ENCODE measurements at places on chromosomes 1 and 21. TPM values are rescaled to one million over a fixed set of nuclear protein-coding genes. Genes with fewer than 3 reads are reported as not detected.

The AQP10 gene
- not detected for total RNA-seq

The PGBD5 gene
- total RNA-seq, result 0.68 TPM

The CELA2A gene
- total RNA-seq, result 0.13 TPM

The LENEP gene
- total RNA-seq, result not detected

The OR6N1 gene
- total RNA-seq, result not detected

The NLRP3 gene
- not detected for total RNA-seq

The KIF2C gene
- total RNA-seq, result 41.8 TPM

The TEKT2 gene
- not detected for total RNA-seq

The PDE4B gene
- 14.5 TPM for total RNA-seq

The ZC3H11A gene
- total RNA-seq, result 56.8 TPM

The SLAMF1 gene
- total RNA-seq, result not detected

The PIK3CD gene
- 8.5 TPM for total RNA-seq

The CYP2J2 gene
- total RNA-seq, result 0.07 TPM

The AVPR1B gene
- not detected for total RNA-seq

The CLSTN1 gene
- total RNA-seq, result 64.2 TPM

The AGBL4 gene
- total RNA-seq, result not detected

The ARHGEF10L gene
- 4.8 TPM for total RNA-seq

The NFYC gene
- total RNA-seq, result 39.4 TPM

The EXO1 gene
- total RNA-seq, result 22.6 TPM

The SH2D5 gene
- 17.1 TPM for total RNA-seq

The CNN3 gene
- total RNA-seq, result 48.0 TPM

The LORICRIN gene
- total RNA-seq, result not detected

The RBBP5 gene
- 12.1 TPM for total RNA-seq

The SHISAL2A gene
- total RNA-seq, result not detected

The CFAP107 gene
- not detected for total RNA-seq

The SHE gene
- 0.06 TPM for total RNA-seq

The CELA3A gene
- total RNA-seq, result not detected

The LCE1C gene
- not detected for total RNA-seq

The LRRC7 gene
- not detected for total RNA-seq

The TRAPPC3 gene
- total RNA-seq, result 77.2 TPM

The OR2M3 gene
- total RNA-seq, result not detected

The CD101 gene
- total RNA-seq, result 0.10 TPM

The GSTM2 gene
- total RNA-seq, result 3.7 TPM

The RIPK4 gene
- 16.3 TPM for total RNA-seq

The NUAK2 gene
- total RNA-seq, result 35.2 TPM

The RNASEL gene
- total RNA-seq, result 2.2 TPM

The F5 gene
- total RNA-seq, result 0.05 TPM

The TNFRSF18 gene
- not detected for total RNA-seq

Measured in A549 treated with CORT108297 at 1 μM for 4 hours (cell line).